ENCODE measurements at places on chromosomes 1 and 21. TPM values are rescaled to one million over a fixed set of nuclear protein-coding genes. Genes with fewer than 3 reads are reported as not detected.

The ENO1 gene
- total RNA-seq = 1,902 TPM

The GNAT2 gene
- 0.52 TPM for total RNA-seq

The PRXL2B gene
- total RNA-seq = 35.3 TPM

The ANGPTL7 gene
- not detected for total RNA-seq

The MMP23B gene
- total RNA-seq = 4.9 TPM

The MYBPHL gene
- not detected for total RNA-seq

The CNKSR1 gene
- 33.4 TPM for total RNA-seq

The KRTAP12-2 gene
- total RNA-seq = not detected

The MFSD2A gene
- total RNA-seq = 1.4 TPM

DNA sequence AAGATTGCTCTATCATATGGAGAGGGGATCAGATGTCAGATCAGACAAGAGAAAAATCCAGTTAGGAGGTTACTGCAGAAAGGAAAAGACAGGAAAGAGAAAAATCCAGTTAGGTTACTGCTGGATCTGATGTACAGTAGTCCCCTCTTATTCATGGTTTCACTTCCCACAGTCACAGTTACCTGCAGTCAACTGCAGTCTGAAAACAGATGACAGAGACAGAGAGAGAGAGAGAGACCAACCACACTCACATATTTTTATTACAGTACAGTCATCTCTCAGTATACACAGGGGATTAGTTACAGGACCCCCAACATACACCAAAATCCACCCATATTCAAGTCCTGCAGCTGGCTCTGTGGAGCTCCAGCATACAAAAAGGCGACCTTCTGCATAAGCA lies 29.3 kb downstream of the NUP133 start:
- no peak for DNase-seq

- no peak for DNase-seq
Measured at GRCh38 chr1:155947292-155947691, 5.9 kb downstream of the RXFP4 start.

DNA sequence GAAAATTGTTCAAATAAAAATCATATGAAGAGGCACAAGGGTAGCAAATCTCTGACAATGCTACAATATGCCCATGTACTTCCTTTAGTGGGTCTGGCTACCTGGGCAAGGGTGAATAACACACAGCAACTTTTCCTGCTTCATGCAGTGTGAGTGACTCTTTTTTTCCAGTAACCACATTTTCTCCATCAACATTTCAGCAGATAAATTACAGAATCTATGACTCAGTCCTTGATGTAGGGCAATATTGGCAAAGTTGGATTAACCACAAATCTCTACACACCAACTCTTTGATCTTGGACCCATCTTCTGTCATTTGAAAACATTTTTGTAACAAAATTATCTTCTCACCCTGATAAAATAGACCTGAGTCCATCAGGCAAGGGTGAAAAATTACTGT lies 31.7 kb downstream of the ERICH3 start:
- DNase-seq = no peak

- DNase-seq = no peak
Measured at GRCh38 chr1:67226688-67227087, 60.4 kb downstream of the IL23R start.

DNA sequence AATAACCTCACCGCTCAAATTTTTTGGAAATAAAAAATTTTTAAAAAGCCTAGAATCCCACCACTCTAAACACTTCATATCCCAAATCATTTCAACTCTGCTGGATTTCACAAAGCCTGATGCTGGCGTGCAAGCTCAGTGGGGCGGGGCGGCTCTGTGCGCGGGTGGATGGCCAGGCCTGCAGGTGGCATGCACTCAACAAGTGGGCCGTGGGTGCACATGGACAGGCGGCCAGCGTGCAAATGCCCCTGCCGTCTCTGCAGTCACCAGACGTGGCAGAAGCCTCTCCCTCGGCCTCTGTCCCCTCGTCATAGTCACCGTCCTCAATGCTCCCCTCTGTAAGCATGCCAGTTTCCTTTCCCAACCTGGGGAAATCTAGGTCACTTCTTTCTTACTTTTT lies 6.6 kb upstream of the PDE9A start:
- DNase-seq = no peak

GRCh38 chr1:215488850-215489249 lies 78.3 kb upstream of the KCTD3 start:
- DNase-seq = no peak

- no peak for DNase-seq
Measured at GRCh38 chr1:44249543-44249942, 36.3 kb downstream of the DMAP1 start.

GRCh38 chr1:21878840-21879478 lies 58.2 kb downstream of the HSPG2 start:
- DNase-seq = no peak

- no peak for DNase-seq
Measured at GRCh38 chr1:212952641-212952976, 2.3 kb downstream of the VASH2 start.

- DNase-seq = no peak
Measured at GRCh38 chr1:211660718-211661222, 14.7 kb downstream of the NEK2 start.

DNA sequence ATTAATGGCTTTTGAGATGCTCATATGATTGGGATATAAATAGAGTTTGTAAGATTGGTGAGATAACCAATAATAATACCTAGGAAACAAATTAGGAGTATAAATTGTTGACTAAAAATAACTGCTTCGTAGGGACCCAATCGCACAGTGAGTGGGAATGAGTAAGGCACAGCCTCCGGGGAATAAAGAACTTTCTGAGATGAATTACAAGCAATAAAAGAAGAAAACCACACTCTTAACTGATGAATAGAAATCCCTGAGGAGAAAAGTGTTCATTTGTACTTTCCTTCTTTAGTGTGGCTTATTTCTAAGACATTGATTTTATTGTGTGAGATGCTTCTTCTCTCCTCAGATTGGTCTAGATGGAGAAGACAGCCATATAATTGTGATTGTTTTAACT lies 443.4 kb upstream of the PRMT6 start:
- DNase-seq = no peak

GRCh38 chr1:61618755-61619154 lies 106.2 kb downstream of the TM2D1 start:
- DNase-seq = no peak

DNA sequence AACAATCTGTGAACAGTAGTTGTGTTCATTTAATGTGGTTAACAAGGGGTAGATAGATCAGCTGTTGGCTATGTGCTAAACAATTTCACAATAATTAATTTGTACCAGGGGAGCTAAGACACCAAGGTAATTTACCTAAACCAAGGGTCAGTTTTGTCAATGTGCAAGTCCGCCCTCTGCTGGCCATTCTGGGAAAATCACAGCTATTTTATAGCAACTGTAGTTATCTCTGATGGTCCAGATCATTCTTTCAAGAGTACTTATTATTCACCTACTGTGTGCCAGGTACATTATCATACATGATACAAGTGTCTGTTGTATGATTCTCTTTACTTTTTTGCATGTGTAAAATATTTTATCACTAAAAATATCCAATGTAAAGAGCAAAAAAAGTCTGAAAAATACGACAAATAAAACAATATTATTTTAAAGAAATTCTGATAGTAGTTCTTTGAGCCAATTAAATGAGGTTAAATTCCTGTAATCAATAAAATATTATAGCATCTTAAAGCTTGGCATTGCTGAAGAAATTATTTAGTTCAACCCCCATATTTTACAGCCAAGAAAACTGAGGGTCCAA lies 312.3 kb upstream of the FAM78B start:
- DNase-seq = peak; percentile 31

DNA sequence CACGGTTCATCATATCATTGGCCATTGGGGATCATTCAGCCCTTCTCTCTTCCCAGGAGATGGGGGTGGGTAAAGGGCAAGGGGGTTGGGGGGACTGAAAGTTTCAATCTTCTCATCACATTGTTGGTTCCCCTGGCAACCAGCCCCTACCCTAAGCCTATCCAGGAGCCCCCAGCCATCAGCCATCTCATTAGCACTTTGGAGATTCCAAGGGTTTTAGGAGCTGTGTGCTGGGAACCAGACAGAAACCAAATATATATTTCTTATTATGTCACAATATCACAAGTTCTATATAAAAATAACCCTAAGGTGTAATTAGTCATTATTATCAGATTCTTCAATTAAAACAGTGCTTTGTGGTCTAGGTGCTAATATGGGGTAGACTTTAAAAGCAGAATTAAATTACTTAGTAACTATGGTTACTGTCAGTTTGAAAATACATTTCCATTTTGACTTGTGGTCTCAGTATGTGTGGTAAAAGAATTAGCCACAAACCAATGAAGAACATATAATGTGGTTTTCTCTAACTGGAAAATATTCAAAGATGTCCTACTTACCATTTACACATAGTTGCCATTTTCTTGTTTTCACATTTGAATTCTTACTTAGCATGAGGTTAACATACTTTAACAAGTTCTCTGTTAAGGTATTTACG lies 28.1 kb downstream of the IL23R start:
- DNase-seq = no peak

- peak; percentile 50 for DNase-seq
Measured at GRCh38 chr1:185853739-185854138, 119.5 kb downstream of the HMCN1 start.

DNA sequence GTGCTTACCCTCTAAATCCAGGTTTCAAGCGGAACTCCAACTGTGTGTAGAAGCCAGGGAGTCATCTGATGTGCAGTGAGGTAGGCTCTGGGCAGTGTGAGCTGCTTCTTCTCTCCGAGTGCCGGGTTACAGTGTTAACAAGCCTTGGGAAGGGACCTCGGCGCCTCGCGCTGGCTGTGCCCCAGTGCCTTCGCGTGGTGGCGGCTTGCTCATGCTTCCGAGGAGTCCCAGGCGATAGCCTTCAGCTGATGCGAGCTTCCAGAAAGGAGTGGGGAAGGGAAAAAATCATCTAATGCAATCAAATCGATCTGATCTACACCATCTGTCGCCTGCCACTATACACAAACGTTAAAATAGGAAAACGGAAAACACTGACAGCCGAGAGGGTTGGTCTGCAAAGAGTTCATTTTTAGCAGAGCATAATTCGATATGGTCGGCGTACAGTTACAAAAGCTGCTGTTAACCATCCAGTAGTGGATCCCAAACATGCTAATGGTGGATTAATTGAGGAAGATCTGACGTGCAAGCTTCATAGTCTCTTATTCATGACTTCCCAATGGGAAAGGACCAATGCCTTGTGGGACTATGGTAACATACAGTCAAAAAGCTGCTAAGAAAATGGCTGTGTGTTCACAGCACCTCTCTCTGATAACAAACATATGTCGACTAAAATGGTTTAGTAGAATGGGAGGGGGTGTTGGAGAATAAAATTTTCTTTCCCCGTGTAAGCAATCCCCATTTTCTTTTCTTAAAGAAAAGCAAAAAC lies 128.7 kb upstream of the DPYD start:
- no peak for DNase-seq
